ENCODE measurements at places on chromosomes 16 and 17.

GRCh38 chr17:29131814-29132682 lies 48.1 kb downstream of the MYO18A start:
- DNase-seq, result no peak

DNA sequence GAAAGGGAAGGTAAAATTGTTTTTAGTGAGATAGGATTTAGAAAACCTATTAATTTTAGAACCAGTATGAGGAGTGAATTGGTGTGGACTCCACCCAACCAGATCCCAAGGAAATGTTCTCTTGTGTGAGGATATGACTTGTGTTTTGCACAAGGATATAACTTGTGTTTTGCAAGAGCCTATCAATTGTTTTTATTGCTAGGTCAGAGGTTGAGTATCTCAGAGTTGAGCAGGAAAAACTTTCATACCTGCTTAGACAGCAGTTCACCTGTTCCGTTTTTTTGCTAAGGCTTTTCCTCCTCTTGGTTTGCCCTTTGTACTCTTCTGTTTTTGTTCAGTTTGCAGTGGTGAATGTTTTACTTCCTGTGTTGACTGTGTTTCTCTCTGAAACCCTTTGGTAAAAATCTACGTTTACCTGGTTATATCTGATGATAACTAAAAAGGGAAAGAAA lies 5.1 kb downstream of the NBR1 start:
- no peak for DNase-seq

GRCh38 chr17:76452127-76452659 lies 759 bp downstream of the UBE2O start:
- no peak for DNase-seq

- DNase-seq, result no peak
These were observed 5.9 kb downstream of the SKA2 start for GRCh38 chr17:59149051-59149450.

GRCh38 chr17:80095844-80096475 lies 5.4 kb upstream of the GAA start:
- DNase-seq, result no peak

DNA sequence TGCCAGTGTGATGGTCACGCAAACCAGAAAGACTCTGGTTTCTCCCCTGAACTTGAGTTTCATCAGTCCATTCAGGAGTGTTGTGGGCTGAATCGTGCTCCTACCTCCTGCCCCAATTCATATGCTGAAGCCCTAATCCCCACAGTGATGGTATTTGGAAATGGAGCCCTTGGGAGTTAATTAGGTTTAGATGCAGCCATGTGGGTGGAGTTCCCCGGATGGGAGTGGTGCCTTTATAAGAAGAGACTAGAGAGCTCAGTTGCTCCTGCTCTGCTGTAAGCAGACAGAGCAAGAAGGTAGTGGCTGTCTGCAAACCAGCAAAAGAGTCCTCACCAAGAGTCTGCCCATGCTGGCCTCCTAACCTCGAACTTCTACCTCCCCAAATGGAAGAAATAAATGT lies 160.3 kb upstream of the DYNLRB2 start:
- no peak for DNase-seq

- no peak for DNase-seq
These were observed 64.2 kb downstream of the GNA13 start for GRCh38 chr17:64992325-64992802.

DNA sequence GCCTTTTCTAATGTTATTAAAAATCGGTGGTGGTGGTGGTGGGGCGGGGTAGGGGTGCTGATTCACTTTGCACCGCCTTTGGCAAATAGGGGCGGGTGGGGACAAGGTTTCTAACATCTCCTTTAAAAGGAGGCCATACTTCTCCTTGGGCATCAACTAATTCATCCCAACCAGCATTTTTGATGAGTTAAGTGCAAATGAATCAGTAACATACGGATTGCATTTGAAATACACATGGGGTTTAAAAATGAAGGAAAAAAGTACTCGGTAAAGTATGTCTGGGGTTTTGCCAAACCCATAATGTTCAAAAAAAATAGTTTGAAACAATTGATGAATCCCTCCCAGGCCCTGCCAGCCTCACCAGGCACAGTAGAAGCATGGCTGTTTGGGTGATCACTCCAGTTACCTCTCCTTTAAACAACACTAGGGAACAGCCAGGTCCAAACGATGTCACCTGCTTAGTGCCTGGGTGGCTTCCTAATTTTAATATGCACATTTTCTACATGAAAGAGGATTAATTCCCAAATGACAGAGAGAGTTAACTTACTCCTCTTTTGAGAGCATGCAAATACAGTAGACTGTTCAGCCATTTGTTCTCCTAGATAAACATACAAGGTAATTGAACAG lies 107.2 kb downstream of the ANKFN1 start:
- DNase-seq, result no peak

DNA sequence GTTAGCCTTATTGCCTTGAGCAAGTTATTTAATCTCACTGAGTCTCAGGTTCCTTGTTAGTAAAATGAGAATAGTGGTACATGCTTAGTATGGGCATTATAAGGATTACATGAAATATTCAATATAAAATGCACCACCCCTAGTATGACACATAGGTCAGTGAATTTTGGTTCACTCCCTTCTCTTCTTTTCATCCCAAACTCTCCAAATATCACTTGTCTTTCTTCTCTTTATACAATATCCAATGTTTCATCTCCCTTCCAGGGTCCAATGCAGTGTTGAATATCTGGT lies 28.4 kb upstream of the CCL2 start:
- no peak for DNase-seq

GRCh38 chr17:82878527-82878926 lies 38.7 kb upstream of the ZNF750 start:
- no peak for DNase-seq

DNA sequence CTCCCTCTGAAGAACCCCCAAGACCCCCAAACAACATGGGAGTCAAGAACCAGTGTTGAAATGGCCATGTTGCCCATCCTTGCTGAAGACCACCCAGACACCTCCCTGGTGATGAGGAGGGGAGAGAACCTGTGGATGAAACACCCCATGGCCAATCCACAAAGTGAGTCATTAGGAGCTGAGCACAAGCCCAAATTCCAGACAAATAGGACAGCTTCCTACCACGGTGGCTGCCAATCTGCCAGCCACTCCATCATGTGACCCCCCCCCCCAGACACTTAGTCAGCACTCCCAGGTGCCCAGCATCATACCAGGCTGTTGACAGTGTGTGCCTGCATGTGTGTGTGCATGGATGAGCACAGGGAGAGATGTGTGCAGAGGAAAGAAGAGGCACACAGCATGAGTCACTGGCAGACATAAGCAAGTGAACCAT lies 26.4 kb upstream of the RPL38 start:
- no peak for DNase-seq

DNA sequence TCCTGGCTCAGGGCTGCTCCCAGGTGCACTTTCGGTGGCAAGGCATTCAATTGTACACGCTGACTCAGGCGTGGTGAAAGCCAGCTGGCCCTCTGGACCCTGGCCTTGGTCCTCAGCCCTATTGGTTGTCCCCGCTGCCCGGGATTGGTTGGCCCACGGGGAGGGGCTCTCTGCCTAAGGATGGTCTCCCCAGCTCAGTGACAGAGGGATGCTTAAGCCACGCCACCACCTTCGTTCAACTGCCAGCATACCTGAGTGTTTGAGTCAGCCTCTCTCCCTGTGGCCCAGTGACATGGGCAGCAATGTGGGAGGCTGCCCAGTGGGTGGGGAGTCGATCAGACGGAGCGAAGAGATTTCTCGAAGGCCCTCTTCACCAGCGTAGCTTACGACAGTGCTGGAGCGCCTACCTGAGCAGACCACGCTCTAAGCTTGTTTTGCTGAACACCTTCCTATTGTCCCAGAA lies 30.3 kb downstream of the IRF8 start:
- DNase-seq, result no peak

DNA sequence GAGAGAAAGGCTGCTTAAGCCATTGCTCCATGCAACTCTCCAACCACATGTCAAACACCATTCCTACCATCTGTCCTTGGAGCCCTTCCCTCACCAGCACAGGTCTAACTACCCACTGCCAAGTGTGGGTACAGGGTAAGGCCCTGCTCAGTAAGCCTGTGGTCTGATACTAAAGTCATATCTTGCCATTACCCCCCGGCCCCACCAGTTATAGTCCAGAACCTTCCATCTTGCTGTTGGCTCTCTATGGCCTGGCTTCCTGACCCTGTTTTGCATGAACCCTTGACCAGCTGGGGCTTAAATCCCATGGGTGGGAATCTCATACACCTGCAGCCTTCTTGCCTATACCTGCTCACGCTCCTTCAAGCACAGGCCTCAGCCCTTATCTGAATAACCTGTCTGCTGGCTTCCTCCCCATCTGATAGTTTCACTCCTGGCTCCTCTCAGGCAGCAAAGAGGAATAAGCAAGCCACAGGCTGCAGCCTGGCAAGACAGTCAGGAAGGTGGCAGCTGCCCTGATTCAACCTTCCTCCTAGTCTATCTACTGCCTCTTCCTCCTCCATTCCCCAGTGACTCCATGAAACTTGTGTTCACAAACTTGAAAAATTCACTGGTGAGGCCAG lies 64.1 kb downstream of the ZFHX3 start:
- DNase-seq, result no peak

GRCh38 chr17:33806631-33807030 lies 448.5 kb upstream of the CCL2 start:
- DNase-seq, result no peak

DNA sequence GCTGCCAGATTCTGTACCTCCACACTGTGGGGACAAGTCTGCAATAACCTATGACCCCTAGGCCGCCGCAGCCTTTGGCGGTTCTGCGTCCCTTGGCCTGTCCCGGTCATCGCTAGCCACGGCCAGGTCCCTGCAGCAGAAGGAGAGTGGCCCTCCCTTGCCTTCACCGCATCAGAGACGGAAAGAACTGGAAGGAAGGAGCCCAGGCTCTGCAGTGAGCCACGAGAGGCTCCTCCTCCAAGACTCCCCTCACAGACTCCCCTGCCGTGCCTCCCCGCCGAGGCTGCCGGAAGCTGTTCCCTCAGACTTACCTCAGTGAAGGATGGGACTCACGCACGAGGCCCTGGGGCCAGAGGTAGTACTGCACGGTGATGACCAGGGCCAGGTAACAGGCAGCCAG lies 11.0 kb downstream of the SLC38A8 start:
- DNase-seq, result no peak

DNA sequence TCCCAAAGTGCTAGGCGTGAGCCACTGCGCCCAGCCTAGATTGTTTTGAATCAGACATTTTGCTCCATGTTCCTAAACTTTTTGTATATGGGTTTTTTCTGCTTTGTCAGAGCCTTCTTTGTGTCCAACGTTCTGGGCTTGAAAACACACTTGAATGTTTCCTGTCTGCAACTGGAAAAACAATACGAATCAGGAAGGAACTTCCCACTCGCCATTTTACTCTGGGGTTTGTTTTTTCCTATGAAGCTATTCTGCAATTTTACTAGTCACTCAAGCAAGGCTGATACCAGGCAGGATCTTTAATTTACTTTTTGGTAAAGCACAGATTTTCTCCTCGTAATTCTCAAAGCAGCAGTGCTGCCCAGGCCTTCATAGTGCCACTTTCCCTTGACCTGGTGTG lies 31.6 kb downstream of the ARHGAP17 start:
- no peak for DNase-seq

DNA sequence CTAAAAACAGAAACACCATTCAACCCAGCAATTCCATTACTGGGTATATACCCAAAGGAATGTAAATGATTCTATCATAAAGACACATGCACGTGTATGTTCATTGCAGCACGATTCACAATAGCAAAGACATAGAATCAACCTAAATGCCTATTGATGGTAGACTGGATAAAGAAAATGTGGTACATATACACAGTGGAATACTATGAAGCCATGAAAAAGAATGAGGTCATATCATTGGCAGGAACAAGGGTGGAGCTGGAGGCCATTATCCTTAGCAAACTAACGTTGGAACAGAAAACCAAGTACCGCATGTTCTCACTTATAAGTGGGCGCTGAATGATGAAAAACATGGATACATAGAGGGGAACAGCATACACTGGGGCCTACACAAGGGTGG lies 77.2 kb upstream of the MYOCD start:
- no peak for DNase-seq

DNA sequence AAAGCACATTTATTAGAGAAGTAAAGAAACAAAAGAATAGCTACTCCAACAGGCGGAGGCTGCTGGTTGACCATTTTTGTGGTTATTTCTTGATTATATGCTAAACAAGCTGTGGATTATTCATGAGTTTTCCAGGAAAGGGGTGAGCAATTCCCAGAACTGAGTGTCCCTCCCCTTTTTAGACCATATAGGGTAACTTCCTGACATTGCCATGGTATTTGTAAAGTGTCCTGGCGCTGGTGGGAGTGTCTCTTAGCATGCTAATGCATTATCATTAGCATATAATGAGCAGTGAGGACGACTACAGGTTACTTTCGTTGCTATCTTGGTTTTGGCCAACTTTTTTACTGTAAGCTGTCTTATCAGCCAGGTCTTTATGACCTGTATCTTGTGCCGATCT lies 12.2 kb upstream of the HS3ST4 start:
- no peak for DNase-seq

GRCh38 chr17:43403846-43404245 lies 5.1 kb downstream of the ARL4D start:
- DNase-seq, result no peak

GRCh38 chr16:66507731-66508239 lies 42.1 kb downstream of the TK2 start:
- no peak for DNase-seq

DNA sequence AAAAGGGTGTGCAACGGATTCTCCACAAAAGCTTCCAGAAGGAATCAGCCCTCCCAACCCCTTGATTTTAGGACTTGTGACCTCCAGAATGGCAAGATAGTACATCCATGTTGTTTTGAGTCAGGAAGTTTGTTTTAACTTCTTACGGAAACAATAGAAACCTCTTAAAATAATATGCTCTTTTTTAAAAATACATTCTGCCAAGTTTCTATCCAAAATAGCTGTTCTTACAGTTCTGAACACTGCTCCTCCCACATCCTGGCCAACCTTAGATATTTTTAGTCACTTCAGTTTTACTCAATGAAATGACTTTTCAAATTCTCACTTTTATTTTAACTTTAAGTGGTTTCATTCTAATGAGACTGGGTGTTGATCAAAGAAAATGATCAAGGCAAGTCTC lies 156.4 kb downstream of the ZNF18 start:
- no peak for DNase-seq

- no peak for DNase-seq
These were observed 33.3 kb downstream of the PRKCB start for GRCh38 chr16:23869052-23869451.

- DNase-seq, result no peak
These were observed 30.5 kb downstream of the PTRH2 start for GRCh38 chr17:59676716-59677115.

DNA sequence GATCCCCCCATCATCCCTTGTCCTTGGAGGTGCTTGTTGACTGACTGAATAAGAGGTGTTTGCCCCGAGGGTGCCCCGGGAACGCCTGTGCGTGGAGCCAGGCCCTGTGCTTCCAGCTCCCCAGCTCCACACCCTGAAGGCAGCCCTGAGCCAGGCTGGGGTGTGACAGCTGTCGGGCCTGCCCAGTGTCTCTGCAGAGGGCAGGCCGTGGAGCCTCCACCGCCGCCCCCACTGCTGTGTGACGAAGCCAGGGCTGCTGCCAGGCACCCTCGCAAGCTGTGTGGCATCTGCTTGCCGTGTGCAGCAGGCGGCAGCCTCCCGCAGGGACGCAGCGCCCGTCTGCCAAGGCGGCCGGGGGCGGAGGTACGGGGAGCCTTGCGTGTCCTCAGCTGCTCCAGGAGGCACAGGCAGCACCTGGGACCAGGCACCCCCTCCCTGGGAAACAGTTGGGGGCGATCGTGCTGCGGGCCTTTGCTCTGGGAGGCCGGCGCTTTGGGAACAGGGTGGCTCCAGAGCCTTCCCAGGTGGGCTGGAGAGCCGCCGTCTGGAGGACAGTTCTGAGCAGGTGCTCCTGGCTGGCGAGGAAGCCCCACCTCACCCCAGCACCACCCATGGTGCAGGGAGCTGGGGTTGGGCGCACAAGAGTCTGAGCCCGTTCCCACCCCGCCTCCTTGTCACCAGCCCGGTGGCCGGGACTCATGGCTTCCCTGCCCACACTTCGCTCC lies 26.6 kb downstream of the GSE1 start:
- DNase-seq, result no peak

Data from stimulated activated CD4-positive, alpha-beta T cell treated with anti-CD3 and anti-CD28 coated beads, Interleukin-1b, Interleukin-23, amount 100 ng/mL, for 1 hour (primary cell).